CD4-positive, alpha-beta T cell treated with Interleukin-6 at 100 ng/mL for 8 hours (primary cell): ENCODE measurements at places on chromosomes 4 and X.

GRCh38 chr4:5865896-5866599 lies 26.8 kb downstream of the CRMP1 start:
- DNase-seq: no peak

- no peak for DNase-seq
These were observed 31.6 kb downstream of the SH3KBP1 start for GRCh38 chrX:19855700-19856381.

- DNase-seq: no peak
These were observed 23.5 kb downstream of the CD99 start for GRCh38 chrX:2714551-2714950.

DNA sequence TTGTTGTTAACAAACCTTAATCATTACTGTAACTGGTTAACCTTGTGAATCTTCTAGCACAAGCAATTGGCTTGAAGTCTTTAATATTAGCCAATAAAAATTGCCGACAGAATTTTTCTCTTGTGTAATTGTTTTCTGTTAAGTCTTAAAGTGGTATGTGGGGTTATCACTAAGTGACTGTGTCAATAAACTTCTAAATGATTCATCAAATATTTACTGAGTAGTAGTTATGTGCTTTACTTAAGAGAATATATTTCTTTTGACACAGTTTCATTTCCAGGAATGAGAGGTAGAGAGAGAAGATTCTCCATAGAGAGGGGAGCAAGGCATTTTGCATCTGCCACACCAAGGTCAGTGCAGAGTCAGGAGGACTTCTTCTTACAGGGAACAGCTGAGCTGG lies 2361.6 kb upstream of the AGA start:
- no peak for DNase-seq

- no peak for DNase-seq
These were observed 41.9 kb downstream of the WWC2 start for GRCh38 chr4:183140911-183141320.

DNA sequence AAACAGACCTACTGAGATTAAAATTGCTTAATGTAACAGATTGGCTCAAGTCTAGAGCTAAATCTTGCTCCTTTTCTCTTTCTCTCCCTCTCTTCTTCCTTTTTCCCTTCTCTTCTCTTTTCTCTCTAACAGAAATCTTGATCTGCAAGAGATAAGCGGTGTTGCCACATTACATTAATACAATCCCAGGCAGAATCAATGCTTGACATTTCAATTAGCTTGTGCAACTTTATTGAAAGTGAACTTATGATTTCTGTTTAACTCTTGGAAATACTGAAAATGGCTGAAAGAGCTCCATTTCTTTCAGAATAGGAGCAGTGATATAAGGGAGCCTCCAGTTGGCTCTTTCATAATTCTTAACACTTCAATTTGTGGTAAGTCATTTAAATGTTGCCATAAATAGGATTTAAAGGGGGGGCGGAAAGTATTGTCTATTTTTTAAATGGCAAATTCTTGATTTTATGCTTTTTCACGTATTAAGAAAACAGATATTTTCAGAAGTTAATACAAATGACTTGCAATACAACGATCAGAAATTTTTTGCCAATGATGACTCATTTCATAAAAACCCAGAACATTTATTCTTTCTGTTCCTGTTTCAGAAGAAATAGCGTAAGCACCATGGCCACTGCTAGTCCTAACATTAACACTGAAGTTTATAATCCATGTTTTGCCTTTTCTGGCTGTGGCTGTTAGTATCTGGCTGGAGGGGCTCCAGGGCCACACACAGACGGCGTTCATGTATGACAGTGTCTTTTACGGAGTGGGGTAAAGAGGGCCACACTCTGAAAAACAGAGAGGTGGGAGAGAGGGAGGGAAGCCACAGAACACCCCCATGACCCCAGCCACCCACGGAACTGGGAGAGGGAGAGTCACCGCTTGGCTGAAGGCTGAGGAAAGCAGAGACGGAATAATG lies 115.7 kb upstream of the FAT1 start:
- no peak for DNase-seq

GRCh38 chr4:88719381-88719780 lies 21.8 kb upstream of the NAP1L5 start:
- DNase-seq: no peak

- DNase-seq: no peak
These were observed 192.5 kb downstream of the PCDH19 start for GRCh38 chrX:100217547-100217946.

DNA sequence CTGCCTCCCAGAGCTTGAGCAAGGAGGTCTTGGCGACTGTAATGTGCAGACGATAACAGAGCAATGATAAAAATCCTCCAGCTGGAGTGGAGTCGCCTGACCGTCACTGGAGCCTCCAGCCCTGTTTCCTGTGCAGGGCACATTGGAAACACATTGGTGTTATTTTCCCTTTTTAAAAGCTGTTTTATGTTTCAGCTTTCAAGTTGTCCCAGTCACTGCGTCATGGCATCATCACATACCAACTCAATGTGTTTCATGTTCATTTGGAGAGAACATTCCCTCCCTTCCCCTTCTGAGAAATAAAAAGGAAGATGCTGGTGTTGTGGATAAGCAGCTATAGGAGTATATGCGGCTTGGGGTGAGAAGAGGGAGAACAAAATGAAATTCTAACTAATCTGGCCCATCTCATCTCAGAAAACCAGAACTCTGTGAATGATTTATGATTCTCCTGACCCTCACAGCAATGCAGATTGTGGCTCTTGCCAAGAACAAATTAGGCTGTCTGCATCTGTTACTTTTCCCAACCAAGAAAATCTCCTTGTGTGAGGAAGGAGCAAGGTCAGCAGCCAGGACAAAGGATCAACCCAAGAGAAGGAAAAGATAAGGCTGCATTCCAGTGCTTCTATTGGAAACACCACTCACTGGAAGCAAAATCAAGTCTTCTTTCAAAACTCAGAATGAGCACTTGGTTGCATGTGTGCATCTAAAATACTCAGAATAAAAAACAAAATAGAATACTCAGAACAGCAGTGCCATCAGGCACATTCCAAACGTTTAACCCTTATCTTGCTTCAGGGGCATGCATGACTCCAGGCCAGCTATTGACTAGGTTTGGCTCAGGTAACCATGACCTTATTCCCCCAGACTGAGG lies 134.4 kb downstream of the RASL11B start:
- DNase-seq: no peak

DNA sequence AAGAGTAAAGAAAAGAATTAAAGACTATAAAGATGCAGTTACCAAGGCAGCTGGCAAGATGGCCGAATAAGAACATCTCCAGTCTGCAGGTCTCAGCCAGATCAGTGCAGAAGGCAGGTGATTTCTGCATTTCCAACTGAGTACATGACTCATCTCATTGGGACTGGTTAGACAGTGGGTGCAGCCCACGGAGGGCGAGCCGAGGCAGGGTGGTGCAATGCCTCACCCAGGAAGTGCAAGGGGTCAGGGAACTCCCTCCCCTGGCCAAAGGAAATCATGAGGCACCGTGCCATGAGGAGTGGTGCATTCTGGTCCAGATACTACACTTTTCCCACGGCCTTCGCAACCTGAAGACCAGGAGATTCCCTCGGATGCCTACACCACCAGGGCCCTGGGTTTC lies 20.5 kb downstream of the SPIN4 start:
- DNase-seq: no peak

DNA sequence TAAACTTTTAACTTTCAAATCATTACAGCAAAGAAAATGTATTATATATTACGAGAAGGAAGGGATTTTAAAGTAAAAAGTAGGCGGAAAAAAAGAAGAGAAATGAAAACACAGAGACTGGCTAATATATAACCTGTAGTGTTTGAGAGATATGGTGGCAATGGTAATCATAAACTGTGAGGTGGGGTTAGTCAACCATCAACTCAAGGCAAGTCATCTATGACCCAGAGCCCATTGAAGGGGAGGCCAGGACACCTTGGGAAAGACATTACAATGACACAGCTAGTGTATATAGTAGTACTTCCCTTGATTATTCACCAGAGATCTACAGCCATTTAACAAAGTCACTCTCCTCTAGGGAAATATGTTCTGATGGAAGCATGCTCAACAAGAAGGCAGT lies 423.9 kb upstream of the PITX2 start:
- no peak for DNase-seq

DNA sequence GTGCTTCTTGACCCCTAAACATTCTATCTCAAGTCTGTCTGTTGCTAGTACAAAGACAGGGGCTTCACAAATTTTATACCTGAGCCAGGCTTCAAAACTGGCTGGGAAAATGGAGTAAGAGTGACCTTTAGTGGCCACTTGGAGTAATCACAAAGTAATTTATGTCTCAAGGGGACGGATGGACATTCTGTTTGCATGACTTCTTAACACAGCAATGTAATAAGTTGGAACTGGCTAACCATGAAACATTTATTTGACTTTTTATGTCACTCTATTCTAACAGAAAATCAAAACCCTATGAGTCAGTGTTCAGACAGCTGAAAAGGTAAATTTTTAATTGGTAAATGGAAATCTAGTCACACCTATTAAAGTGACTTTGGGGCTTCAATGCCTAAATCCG lies 600.6 kb downstream of the ANKRD50 start:
- no peak for DNase-seq

- DNase-seq: no peak
These were observed 47.1 kb upstream of the CITED1 start for GRCh38 chrX:72352786-72353185.

DNA sequence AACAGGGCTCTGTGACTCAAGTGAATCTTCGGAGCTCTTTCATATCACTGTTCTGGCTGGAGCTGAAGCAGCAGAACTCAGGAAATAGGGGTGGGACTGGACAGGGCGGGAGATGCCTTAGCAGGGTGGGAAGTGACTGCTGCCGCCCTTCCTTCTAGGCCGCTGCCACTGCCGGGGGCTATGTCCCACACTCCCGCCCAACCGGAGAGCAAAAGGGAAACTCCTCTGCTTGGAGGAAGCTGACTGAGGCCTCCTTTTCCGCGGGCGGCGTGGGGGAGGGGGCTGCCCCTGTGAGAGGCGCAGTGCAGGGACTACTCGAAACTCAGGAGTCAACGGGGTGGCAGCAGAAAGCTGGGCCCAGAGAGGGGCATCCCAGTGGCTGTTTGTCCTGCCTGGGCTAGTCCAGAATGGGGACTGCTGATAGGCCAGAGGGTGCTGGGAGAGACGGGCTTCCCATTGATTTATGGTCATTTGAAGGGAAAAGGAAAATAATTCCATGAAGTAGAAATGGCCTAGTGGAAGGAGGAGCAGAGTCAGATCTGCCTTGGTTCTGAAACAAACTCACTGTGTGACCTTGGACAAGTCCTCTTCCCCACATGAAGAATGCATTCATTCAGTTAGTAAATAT lies 36.9 kb downstream of the STARD8 start:
- DNase-seq: no peak

DNA sequence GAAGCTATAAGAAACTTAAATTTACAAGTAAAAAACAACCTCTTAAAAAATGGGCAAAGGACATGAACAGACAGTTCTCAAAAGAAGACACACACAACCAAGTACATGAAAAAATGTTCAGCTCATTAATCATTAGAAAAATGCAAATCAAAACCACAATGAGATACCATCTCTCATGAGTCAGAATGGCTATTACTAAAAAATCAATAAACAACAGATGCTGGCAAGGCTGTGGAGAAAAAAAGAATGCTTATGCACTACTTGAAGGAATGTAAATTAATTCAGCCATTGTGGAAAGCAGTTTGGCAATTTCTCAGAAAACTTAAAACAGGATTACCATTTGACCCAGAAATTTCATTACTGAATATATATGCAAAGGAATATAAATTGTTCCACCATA lies 666.3 kb upstream of the GRIA3 start:
- no peak for DNase-seq

DNA sequence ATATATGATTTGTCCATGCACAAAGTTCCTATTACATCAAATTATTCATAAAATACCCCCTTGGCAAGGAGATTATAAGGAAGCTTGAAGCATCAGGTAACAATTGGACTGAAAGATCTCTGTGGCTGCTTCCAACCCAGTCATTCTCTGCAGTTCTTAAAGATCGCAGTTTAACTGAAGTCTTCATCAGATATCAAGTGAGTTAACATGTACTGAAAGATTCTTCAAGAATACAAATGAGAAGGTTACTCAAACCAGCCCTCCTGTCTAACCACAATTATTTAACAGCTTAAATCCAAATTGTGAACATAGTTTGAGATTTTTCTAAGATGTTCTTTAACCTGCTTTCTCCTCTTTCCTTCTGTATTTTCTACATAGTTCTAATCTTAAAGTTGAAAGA lies 56.1 kb downstream of the SLC10A7 start:
- no peak for DNase-seq

GRCh38 chr4:148110169-148110568 lies 332.0 kb downstream of the NR3C2 start:
- DNase-seq: no peak

- no peak for DNase-seq
These were observed 52.6 kb downstream of the PCYT1B start for GRCh38 chrX:24594501-24594900.

DNA sequence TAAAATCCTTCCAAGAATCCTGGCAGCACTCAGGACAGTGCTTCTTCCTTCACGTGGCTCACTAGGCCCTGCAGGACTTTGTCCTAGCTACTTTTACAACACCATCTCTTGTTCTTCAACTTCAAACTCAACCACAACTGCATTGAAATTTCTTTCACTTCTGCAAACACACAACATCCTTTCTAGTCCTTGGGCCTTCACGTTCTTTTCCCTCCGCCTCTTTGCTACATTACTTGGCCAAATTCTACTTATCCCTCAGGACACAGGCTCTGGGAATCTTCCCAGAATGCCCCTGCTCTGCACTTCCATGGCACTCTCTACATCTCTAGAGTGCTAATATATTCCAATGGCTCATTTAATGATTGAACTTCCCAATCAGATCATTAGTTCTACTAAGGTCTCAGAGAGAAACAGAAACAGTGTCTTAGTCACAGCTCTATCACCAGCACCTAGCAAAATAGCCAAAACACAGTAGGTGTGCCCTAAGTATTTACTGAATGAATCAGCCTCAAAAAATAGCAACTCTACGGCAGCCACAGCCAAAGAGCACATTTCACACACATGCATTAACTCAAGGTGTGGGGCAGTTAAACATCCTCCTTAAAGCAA lies 73.3 kb downstream of the MANBA start:
- no peak for DNase-seq

- no peak for DNase-seq
These were observed 164.8 kb upstream of the VEGFC start for GRCh38 chr4:176957353-176958118.

DNA sequence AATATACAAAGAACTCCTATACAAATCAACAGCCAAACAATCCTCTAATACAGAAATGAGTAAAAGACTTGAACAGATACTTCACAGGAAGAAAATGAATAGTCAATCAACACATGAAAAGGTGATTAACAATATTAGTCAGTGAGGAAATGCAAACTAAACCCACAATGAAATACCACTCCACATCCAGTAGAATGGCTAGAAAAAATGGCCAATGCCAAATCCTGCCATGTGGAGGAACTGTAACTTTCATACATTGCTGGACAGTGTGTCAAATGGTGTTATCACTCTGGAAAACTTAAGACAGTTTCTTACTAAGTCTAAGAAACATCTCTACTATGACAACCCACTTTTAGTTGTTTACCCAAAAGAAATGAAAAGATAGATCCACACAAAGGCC lies 59.5 kb downstream of the NSG1 start:
- DNase-seq: no peak

GRCh38 chrX:150594584-150594983 lies 26.2 kb downstream of the MTM1 start:
- no peak for DNase-seq
